ENCODE measurements at places on chromosomes 2 and 18. TPM values are rescaled to one million over a fixed set of nuclear protein-coding genes. Genes with fewer than 3 reads are reported as not detected.

DNA sequence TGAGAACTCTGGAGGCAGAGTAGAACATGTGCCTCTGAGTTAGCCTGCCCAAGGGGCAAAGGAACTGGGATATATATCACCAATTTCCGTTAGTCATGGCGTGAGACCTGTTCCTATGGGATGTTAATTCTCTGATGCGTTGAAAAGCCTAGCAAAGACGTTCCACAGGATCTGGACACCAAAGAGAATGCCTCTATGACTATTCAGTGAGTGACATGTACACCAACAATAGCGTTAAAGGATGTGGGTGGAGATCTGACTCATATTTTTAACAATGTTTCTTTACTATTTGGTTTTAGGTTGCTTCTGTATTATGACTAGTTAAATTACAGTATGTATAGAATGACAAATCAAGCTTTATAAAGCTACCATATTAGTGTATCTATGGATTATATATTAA lies 320.9 kb upstream of the MC4R start:
- no peak for DNase-seq
- H3K27ac ChIP-seq: no peak overlapping the region
- H3K4me3 ChIP-seq: no peak overlapping the region
- no peaks in the 10 kb centered on the region for H3K27me3 ChIP-seq
- H3K4me1 ChIP-seq: no peaks in the 10 kb centered on the region
- H3K36me3 ChIP-seq: no peaks in the 10 kb centered on the region

DNA sequence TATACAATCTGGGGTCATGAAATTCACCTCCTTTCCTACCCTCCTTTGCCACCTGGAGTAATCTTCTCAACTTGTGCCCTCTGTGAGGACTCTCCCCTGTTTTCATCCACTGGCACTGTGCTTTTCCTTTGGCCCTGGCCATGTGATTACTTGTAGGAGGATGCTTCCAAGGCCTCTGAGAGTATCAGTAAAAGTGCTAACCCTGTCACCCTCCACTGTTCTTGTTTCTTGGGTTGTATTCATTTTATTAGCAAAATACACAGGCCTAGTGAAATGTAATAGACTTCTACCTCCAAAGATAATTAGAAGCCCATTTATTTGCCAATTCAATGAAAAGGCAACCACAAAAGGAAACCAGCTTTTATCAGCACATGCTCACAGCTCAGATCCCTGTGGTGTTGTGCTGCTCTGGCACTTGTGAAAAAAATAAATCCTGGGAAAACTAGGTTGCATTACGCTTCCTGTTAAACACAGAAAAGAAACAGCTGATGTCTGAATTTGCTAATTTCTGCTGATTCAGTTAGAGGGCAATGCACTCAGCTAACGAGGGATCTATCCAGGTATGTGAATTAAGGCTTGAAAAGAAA lies 357.5 kb upstream of the ETAA1 start:
- DNase-seq: no peak
- no peaks in the 10 kb centered on the region for H3K4me1 ChIP-seq
- no peaks in the 10 kb centered on the region for H3K36me3 ChIP-seq
- no peaks in the 10 kb centered on the region for H3K27me3 ChIP-seq
- H3K27ac ChIP-seq: no peak overlapping the region
- H3K4me3 ChIP-seq: no peak overlapping the region

DNA sequence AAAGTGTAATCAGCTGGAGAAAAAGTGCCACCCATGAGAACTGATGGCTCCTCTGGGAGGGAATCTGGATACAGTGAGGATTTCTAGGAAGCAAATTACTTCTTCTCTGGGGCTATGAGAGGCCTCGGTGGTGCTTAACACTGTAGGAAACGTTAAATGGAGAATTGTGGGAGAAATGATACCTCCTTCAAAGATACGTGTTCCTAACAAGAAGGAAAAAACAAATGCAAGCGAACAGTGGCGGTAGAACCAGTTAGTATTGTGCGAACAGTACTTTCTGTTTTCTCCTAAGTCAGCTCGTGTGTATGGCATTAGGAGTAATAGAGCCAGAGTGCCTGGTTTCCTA lies 587 bp upstream of the MTIF2 start:
- peaks cover 2% of the 10 kb centered on the region for H3K4me1 ChIP-seq
- no peak for DNase-seq
- H3K27me3 ChIP-seq: peaks cover 5% of the 10 kb centered on the region
- peak overlapping the region; percentile 81 for H3K27ac ChIP-seq

Gene PLCL1
- total RNA-seq: 28.8 TPM

GRCh38 chr2:236402033-236402790 lies 138.0 kb upstream of the ASB18 start:
- H3K27ac ChIP-seq: peak overlapping the region; percentile 96
- peak overlapping the region; percentile 60 for H3K4me3 ChIP-seq
- no peak for DNase-seq
- H3K4me1 ChIP-seq: peaks cover 22% of the 10 kb centered on the region
- H3K27me3 ChIP-seq: peaks cover 5% of the 10 kb centered on the region

- H3K36me3 ChIP-seq: peaks cover 17% of the 10 kb centered on the region
- no peak overlapping the region for H3K27ac ChIP-seq
- no peaks in the 10 kb centered on the region for H3K4me1 ChIP-seq
- no peak overlapping the region for H3K4me3 ChIP-seq
- H3K27me3 ChIP-seq: no peaks in the 10 kb centered on the region
- no peak for DNase-seq
Observed at GRCh38 chr2:162490761-162491470, 147.0 kb downstream of the GCA start.

Gene SIX3
- 0.86 TPM for total RNA-seq

Gene FMNL2
- total RNA-seq: 166 TPM

Gene FSIP2
- total RNA-seq: 56.4 TPM

Gene SCN2A
- total RNA-seq: 0.39 TPM

GRCh38 chr2:20509301-20509769 lies 62.5 kb downstream of the RHOB start:
- peaks cover 6% of the 10 kb centered on the region for H3K4me1 ChIP-seq
- H3K27ac ChIP-seq: no peak overlapping the region
- peaks cover 4% of the 10 kb centered on the region for H3K36me3 ChIP-seq
- no peak overlapping the region for H3K4me3 ChIP-seq
- no peak for DNase-seq

- H3K27ac ChIP-seq: no peak overlapping the region
- H3K4me1 ChIP-seq: no peaks in the 10 kb centered on the region
- no peak overlapping the region for H3K4me3 ChIP-seq
- peaks cover 6% of the 10 kb centered on the region for H3K27me3 ChIP-seq
Observed at GRCh38 chr2:110216803-110217202, 4.5 kb upstream of the MTLN start.

- H3K36me3 ChIP-seq: peaks cover 5% of the 10 kb centered on the region
- DNase-seq: no peak
- no peaks in the 10 kb centered on the region for H3K4me1 ChIP-seq
- H3K4me3 ChIP-seq: no peak overlapping the region
Observed at GRCh38 chr2:217120429-217120828, 260.6 kb upstream of the TNP1 start.

DNA sequence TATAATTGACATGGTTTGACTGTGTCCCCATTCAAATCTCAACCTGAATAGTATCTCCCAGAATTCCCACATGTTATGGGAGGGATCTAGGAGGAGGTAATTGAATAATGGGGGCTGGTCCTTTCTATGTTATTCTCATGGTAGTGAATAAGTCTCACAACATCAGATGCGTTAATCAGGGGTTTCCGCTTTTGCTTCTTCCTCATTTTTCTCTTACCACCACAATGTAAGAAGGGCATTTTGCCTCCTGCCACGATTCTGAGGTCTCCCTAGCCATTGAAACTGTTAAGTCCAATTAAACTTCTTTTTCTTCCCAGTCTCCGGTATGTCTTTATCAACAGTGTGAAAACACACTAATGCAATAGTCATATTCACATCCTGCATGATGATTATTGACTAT lies 1073.3 kb upstream of the CDH2 start:
- H3K4me1 ChIP-seq: peaks cover 9% of the 10 kb centered on the region
- no peak overlapping the region for H3K4me3 ChIP-seq
- no peaks in the 10 kb centered on the region for H3K36me3 ChIP-seq
- no peaks in the 10 kb centered on the region for H3K27me3 ChIP-seq
